ENCODE measurements at places on chromosomes 2 and 18.

DNA sequence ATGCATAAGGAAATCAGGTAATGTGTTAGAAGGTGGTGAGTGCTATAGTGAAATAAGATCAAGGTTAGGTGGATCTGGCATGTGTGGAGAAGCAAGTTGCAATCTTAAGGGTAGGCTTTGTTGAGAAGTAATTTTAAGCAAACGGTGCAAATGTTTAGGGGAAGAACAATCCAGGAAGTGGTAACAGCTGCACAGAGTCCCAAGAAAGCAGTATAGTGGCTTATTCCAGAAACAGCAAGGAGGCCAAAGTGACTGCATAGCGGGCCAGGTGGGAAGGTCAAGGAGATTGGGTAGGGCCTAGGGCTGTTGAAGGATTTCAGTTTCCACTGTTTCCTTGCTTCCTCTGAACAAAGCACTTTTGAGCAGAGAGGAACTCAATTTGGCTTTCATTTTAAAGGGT is 30.0 kb upstream of the RAB1A start:
- DNase-seq, result no peak

GRCh38 chr2:179351057-179351456 is 86.4 kb upstream of the SESTD1 start:
- no peak for DNase-seq

- DNase-seq, result peak; percentile 92
These were observed 353.8 kb downstream of the RND3 start for GRCh38 chr2:150133623-150134022.

- peak; percentile 19 for DNase-seq
These were observed 61.4 kb downstream of the TXNL1 start for GRCh38 chr18:56576826-56577573.

- DNase-seq, result no peak
These were observed 1064.5 kb upstream of the DDX18 start for GRCh38 chr2:116749994-116750393.

DNA sequence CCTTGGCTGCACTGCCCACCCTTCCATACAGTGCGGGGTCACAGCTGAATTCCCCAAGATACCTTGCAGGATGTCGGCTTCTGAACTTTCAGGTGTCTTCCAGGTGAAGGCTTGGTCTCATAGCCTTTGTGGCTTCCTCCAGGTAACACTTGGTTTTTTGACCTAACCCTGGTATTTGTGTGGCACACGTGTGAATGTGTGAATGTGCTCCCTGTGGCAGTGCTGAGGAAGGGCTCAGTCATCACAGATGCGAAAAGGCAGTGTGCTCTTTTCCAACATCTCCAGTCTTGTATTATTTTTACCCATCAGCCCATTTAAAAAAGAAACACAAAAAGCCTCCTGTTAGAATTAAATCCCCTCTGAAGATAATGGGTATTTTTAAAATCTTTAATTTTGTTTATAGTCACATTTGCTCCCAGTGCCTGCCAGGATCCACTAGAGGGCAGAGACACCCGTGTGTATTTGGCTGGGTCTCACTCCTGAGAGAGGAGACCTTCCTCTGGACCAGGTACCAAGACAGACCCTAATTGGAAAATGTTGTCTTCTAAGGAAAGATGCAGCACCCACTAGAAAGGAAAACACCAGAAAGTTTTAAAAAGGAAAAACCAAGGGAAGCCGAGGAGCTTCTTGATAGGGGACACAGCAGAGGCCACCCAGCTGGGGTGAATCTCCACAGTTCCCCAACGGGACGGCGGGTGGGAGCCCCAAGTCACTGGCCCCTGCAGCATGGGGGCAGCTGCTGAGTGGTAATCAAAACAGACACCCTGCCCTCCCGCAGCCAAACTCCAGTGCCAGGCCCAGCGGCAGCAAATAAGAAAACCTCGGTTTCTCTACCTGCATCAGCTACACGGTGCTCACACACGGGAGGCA is 27.7 kb downstream of the FAM110C start:
- DNase-seq, result no peak

- DNase-seq, result no peak
These were observed 209.2 kb downstream of the MGAT5 start for GRCh38 chr2:134462791-134463698.

DNA sequence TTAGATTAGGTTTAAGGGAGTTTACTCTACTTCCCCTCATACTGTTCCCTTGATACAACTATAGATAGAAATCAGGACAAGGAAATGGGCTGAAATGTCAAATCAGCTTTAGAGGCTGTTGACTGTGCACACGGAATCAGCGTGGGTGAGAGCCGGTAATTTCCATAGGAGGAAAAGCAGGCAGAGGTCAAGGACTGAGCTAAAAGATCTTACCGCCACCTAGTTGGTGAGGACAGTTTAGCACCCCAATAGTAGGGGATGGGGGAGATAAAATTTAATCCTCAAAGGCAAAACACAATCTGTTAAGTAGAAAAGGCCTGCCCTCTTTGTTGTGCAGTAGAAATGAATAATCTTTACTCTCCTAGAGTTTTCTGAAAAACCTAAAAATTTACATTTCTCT is 1154.5 kb upstream of the CHAC2 start:
- DNase-seq, result no peak

DNA sequence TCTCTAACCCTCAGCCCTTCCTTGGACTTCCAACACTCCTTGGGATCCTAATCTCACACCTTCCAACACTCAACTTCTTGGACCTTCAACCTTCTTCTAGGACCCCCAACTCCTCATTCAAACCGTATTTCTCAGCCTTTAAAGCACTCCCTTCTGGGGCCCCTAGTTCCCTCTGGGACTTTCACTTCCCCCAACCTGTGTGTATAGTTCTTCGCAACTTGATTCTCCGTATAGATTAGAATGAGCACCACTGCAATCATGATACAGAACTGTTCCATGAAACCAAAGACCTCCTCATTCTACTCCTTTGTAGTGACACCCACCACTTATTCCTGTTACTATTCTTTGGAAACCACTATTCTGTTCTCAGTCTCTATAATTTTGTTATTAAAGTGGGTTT is 62.0 kb upstream of the NFU1 start:
- DNase-seq, result no peak

DNA sequence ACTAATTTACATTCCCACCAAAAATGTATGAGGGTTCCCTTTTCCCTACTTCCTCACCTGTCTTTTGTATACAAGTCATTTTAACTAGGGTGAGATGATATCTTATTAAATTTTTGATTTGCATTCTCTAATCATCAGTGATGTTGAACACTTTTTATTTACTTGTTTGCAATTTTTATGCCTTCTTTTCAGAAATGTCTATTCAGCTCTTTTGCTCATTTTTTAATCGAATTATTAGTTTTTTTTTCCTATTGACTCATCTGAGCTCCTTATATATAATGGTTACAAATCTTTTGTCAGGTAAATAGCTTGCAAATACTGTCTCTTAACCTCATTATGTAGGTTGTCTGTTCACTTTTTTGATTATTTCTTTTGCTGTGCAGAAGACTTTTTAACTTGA is 269.4 kb downstream of the CDH19 start:
- no peak for DNase-seq

GRCh38 chr2:102892698-102893310 is 131.0 kb downstream of the TMEM182 start:
- no peak for DNase-seq

- peak; percentile 8 for DNase-seq
These were observed 58.8 kb downstream of the BAZ2B start for GRCh38 chr2:159557437-159558034.

DNA sequence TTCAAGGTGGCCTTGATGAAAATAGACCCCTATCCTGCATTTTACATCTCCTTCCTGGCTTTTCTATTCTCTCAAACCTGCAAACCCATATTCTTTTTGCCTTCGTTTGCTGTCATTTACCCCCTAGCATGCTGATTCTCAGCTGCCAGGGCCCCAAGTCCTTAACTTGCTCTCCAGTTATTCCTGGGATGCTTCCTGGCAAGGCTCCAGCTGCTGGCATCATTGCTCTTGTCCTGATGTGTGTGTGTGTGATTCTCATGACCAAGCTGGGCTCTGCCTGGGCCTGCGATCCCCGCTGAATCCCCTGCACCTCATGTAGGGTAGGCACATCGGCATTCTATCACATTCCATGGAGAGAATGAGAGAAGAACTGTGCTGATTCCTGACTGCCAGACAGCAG is 11.9 kb downstream of the NPAS2 start:
- DNase-seq, result no peak

- DNase-seq, result peak; percentile 44
These were observed 52.3 kb upstream of the ITGB6 start for GRCh38 chr2:160252278-160252887.

DNA sequence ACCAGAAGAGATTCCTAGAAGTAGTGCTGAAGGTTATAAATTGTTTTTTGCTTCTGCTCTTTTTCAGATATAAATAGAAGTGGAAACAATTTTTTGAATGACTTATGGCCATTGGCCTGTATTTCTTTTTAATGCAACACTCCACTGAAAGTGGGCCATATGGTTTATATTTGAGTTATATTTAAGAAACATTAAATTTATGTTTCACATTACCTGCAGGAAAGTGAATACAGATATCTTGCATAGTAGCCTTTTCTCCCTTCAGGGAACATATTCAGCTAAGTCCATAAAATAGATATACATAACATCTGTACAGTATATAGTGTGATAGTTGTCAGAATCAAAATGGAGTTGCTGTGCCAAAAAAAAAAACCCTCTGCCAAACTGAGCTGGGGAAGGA is 53.1 kb upstream of the EFEMP1 start:
- DNase-seq, result no peak

DNA sequence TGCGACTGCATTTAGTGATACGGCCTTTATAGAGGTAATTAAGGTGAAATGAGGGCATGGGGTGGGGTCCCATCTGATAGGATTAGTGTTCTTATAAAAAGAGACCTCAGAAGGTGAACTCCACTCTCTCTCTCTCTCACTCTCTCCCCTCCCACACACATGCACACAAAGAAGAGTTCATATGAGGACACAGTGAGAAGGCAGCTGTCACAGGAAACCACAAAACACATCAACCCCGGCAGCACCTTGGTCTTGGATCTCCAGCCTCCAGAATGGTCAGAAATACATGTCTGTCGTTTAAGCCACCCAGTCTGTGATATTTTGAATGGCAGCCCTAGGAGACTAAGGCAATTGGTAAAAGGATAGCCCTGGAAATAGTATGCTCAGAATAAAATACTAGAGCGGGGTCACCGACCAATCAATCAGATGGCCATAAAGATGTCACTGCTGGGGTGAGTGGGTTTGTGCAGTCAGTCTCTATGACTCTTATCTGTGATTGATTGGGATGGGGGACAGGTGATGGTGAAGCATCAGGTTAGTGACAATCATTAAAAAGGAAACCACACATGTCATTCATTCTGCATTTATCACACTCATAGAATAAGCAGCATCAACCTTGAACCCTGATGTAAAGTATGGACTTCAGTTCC is 118.9 kb upstream of the POU3F3 start:
- no peak for DNase-seq

DNA sequence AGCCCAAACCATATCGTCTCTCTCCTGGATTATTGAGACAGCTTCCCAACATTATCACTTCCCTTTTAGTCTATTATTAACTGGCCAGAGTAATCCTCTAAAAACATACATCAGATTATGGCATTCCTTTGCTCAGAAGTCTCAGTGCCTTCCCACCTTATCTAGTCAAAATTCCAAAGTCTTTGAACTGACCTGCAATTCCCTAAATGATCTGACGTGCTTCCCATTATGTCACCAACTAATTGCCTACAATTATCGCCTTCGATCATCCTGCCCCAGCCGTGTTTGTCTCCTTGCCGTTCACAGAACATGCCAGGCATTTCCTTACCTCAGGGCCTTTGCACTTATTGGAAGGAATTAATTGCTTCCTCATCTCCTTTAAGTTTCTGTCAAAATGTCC is 332.4 kb downstream of the IRS1 start:
- DNase-seq, result no peak

DNA sequence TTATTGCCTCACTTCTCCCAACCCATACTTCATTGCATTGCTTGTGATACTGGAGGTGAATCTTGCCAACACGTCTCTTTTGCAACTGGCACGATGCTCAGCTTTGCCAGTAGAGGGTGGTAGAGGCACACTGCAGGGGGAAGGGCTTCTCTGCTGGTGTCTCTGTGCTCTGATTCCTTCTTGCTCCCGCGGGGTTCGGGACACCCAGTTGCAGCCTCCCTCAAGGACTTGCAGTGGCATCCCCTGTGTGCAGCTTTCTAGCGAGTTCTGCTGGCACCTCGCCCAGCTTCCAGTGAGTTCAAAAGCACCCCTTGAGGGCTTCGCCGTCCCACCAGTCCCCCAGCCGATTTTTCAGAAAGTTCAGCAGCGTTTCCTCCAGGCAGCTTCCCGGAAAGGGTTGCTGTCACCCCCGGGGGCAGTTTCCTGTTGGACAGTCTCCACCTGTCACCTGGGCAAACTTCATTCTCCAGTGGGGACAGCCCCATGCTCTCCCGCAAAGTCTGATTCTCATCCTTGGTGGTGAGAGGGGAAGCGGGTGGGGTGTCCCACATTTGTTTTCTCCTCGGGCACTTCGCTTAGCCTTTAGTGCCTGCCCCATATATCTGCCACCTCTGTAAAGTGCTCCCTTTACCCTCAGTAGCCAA is 35.4 kb upstream of the EN1 start:
- peak; percentile 38 for DNase-seq

DNA sequence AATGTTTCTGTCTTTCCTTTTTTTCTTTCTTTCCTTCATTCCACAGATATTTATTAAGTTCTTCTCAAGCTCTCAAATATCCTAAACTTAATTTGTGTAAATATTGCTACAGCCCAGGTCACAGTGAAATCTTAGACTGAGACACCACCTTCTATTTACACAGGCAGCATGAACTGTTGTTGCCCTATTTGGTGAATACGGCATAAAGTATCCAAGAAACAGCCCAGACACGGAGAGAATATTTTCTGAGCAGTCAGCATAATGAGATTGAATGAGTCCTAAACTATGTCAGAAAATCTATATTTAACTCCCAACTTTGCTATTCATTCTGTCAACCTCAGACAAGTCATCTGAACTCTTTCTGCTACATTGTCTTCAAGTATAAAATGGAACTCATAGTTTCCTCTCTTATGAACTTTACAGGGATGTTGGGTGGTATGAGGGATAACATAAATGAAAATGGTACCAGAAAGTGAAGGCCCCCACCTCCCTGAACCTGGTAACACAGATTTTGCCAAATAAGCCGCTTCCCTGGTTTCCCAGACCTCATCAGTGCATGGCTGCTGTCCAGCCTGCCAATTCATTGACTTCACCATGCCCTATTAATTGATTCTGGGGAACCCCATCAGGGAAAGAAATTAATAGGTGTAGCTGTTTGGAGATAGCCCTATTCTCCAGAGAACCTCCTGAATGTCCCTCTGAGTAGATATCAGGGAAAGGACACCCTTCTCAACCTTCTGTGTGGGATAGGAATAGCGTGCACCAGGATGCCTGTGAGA is 235.9 kb downstream of the SETBP1 start:
- no peak for DNase-seq

All from IMR-90 (cell line).